ENCODE measurements at places on chromosomes 5 and 9. TPM values are rescaled to one million over a fixed set of nuclear protein-coding genes. Genes with fewer than 3 reads are reported as not detected.

ENG gene
- 0.86 TPM for polyA plus RNA-seq

DNA sequence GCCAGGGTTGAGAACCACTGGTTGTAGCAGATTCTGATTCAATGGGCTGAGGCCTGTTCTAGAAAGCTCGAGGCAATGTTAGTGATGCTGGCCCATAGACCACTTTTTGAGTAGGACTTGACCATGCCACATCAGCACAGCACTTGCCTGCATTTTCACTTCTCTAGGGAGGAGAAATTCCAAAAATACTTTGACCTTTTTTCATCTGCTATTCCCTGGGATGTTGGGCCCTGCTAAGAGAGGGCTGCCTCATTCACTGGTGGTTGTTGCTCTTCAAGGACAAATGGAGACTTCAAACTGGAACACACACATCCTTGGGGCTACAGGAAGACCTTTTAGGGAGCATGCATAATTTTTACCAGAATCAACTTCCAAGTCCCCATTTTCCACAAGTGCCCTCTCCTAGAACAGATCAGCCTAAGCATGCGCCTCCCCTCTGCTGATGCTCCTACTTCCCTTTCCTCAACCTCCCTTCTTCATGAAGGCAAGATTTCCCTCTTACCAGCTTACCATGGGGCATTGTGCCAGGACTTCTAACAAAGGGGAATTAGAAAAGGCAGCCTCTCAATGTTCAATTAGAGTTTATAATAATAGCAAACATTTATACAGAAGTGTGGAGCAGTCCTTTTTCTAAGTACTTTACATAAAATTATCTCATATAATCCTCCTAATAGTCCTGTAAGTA lies 12.7 kb upstream of the TGFBI start:
- no peak for DNase-seq

DNA sequence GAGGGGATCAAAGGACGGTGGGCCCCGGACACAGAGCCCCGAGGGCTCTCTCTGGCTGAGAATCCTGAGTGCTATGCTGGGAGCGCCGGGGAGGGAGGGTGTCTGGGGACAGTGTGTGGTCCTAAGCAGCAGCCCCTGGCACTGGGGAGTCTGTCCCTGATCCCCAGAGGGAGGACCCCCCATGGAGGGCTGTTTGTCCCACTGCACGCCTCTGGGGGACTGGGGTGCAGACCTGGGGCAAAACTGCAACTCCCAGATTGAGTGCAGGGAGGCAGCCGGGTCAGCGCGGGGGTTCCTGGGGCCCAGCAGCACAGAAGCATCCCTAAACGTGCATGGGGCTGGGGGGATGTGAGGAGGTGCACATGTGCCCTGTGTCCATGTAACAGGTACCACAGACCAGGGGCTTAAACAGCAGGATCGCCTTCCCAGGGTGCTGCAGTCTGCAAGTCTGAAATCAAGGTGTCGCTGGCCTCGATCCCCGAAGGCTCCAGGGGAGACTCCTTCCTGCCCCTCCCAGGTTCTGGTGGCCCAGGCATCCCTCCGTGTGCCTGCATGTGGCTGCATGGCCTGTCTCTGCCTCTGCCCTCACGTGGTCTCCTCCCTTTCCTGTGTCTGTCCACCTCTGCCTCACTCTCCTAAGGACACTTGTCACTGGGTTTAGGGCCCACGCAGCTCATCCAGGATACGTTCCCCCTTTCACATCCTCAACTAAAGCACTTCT lies 35.9 kb upstream of the IRX4 start:
- no peak for DNase-seq

DNA sequence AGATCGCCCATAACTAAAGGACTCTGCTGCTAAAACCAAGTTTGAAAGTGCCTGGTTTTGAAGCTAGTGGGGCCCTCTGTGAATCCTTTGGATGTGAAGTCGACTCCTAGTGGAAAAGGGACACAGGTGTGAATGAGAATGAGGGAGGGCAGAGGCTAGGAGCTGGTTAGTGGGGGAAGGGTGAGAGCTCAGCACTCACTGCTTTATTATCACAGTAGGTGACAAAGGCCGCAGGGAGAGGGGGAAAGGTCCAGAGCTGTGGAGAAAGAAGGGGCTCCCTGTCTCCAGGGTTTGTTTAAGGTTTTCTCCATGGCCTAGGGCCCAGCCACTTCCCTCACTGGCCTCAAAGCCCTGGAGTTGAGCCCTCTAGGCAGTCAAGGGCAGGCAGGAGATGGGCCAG lies 3.5 kb downstream of the HDHD3 start:
- DNase-seq, result no peak
